Posterior vena cava (tissue), 2 donors: ENCODE measurements at places on chromosomes 16 and 17.

- no peak for DNase-seq
These were observed 8.3 kb downstream of the BAIAP3 start for GRCh38 chr16:1341495-1342420.

GRCh38 chr17:11178581-11178980 lies 62.4 kb upstream of the SHISA6 start:
- no peak for DNase-seq

GRCh38 chr16:74297145-74297665 lies 591 bp downstream of the PSMD7 start:
- DNase-seq: no peak

DNA sequence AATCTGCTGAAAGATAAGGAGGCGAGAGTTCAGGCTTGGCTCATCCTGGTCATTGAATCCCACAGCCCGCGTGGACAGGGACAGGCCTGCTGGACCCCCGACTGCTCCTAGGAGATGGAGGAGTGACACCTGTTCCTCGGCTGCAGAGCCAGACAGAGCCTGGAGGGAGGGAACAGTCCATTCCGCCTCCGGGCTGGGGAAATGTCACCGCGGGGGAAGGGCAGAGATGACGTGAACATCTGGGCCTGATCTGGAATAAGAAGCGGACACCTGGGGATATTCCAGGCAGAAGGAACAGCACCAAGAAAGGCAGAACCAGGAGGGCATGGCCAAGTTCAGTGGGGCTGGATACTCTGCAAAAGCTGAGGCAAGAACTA lies 1.5 kb downstream of the ZNF747 start:
- DNase-seq: no peak

- DNase-seq: no peak
These were observed 711.1 kb upstream of the SOX9 start for GRCh38 chr17:71409712-71410111.

GRCh38 chr17:40559954-40560591 lies 5.2 kb downstream of the CCR7 start:
- peak; percentile 96 for DNase-seq

DNA sequence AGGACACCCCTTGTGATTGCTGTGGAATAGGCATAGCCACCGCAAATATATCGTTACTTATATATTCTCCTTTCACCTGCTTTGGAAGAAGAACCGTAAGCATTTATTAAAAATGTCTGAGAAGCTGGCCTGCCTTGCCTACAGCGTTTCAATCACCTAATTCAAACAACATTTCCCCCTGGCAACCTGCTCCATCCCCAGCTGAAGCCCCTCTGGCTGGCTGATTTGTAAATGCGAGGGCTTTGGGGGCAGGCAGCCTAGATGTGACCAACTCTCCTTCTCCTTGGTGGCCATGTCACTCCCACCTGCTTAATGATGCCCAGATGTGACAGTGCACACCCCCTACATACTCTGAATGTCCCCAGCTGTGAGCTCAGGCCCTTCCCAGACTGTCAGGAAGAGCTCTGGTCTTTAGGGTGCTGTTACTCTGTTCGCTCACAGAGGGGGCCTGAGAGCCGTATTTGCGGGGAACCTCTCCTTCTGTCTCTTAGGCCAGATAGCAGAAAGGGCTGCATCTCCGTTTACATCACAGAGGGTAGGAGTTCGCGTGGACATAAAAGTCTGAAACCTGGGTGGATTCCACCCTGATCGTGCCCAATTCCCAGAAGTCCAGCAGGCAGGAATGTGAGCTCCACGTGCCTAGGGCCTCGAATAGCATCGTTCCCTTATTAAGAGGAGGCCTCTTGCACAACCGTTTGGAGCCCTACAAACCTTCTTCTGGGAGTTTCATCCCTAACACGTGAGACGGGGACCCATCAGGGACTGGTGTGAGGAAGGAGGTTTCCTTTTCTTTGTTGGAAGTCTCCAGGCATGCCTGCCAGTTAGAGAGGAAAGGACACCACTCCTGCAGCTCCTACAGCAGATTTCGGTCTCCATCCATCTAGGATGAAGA lies 2.4 kb upstream of the SDK2 start:
- DNase-seq: no peak

GRCh38 chr17:60154616-60155426 lies 5.0 kb downstream of the CA4 start:
- peak; percentile 81 for DNase-seq

DNA sequence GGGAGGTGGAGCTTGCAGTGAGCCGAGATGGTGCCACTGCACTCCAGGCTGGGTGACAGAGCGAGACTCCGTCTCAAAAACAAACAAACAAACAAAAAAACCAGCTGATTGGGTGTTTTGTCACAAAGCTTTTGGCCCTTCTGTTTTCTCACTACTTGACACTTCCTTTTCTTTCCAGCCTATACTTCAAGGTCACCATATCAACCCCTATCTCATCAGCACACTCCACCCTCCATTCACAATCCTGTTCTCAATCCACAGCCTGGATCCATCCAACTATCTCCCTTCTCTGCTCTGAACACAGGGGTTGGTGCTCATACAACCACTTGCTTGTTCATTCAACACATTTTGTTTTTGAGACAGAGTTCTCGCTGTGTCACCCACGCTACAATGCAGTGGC lies 6.6 kb upstream of the MED11 start:
- DNase-seq: no peak

DNA sequence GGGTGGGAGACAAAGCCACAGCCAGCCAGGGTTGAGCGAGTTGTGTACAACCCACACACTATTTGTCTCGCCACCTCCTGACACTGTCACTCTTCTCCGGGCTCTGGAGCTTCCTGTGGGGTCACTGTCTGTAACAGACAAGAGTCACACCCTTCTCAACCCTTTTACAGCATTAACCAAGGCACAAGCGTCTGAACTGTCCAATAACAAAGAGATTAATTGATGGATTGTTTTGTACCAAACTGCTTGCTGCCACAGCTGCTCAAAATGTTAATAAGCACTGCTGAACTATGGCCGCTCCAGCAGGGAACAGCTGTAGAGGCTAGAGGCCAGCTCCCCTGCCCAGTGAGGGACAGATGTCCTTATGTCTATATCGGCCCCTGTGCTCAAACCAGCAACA lies 25.2 kb upstream of the HYDIN start:
- no peak for DNase-seq

DNA sequence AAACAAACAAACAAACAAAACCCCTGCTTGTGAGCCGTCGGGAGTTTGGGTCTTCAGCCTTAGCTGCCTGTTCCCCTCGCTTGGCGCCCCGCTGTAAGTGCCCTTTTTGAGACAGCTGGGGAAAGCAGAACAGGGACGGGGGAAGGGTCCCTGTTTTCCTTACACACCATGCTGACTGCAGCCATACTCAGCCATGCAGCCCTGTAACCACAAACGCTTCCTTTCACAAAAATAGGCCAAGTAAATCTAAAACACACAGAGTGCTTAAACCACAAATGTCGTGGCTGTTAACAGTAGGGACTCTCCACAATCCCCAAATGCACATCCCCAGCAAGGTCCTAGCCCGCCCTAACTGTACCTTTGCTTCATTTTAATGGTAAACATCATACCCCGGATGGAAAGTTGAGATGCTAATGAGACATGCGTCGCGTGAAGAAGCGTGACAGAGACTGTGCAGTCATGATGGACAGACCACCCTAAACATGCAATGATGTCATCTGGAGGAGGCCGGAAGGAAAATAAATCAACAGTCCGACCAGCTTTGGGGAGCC lies 129.9 kb downstream of the MGAT5B start:
- DNase-seq: peak; percentile 70

DNA sequence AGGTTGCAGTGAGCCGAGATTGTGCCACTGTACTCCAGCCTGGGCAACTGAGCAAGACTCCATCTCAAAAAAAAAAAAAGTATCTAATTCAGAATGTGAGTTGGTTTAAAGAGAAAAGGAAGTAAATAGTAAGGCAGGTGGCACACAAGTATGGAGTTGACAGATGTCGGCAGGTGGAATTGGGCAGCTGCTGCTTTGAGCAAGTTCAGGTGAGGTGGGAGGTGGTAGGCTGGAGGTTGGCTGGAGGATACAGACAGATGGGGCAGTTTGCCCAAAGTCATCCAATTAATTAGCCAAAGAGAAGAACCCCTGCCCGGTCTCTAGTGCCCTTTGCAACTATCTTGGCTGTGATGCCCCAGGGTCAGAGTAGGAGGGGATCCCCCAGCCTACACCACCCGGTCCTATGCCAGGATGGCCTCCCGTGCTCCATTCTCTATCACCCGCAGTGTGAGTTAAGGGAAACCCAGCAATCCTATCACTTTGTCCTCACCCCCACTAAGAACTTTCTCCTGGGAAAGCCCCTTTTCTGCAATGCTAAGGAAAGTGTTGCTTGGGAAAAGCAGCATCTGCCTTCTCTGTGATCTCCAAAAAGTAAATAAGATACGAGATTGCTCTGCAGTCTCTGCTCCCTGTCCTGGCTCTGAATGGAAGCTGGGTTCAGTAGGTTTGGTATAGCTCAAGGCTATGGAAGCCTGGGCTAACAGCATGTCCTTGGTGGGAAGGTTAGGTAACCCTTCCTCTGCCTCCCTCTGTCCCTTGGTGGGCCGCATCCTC lies 32.2 kb downstream of the SLC12A3 start:
- DNase-seq: no peak

DNA sequence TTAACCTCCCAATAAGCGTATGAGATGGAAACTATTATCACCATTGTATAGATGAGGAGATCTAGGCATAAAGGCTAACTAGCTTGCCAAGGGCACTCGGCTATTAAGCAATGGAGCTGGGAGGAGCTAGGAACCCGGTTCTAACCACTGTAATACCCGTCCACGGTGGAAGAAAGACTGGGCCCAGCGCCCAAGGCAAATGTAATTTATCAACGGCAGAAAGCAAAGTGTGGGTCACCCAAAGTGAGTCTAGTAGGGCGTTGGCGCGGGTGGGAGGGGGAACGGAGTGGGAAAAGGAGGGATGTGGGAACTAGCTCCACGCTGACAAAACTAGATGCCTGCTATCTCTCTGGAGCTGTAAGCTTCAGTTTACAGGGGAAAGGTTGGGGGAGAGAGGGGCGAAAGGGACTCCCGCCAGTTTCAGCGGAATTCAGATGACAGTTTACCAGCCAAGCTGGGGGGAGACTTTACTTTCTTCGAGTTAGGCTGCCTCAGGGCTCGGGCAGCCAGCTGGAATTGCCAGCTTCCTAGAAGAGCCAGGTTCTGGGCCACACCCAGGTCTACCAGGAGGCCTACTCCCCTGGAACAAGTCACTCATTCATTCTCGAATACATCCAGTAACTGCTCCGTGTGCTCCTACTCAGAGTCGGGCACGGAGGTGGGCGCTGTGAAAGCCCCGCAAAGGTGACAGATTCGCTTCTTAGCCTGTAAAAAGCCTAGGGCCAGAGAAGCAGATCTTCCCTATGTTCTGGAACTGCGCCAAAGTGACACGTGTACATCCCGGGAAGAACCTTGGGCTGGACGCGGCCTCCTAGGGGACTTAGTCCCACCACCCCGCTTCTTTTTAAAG lies 837 bp downstream of the LRRC59 start:
- peak; percentile 89 for DNase-seq

- no peak for DNase-seq
These were observed 62.0 kb downstream of the TMEM132E start for GRCh38 chr17:34641368-34641767.

- DNase-seq: no peak
These were observed 118.9 kb downstream of the MSI2 start for GRCh38 chr17:57375040-57375769.

DNA sequence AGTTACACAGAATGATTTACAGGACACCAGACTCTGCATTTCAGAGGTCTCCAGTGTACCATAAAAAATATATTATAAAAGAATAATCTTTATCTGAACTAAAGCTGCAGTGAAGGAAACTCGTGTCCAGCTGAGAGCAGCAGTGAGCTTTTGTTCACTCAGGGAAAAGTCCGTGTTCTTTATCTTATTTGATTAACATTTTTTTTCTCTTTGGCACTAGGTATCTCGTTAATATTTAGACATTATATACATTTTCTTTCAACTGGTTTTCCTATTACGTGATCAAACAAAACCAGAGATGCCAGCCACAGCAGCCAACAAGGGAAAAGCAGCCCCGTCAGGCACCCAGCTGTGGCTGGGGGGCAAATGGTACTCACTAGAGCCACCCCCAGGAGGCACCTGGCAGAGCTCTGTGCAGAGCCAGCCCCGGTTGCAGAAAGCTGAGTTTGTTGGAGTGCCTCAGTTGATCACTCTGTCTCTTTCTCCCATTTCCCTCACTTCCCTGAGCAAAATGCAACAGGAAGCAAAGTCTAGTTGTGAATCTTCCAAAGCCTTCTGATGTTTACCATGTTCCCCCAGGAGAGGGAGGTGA lies 1.1 kb upstream of the HS3ST4 start:
- DNase-seq: no peak
